ENCODE measurements at places on chromosomes 16 and 17. TPM values are rescaled to one million over a fixed set of nuclear protein-coding genes. Genes with fewer than 3 reads are reported as not detected.

- DNase-seq, result peak; percentile 17
Measured at GRCh38 chr17:78168903-78169793, 767 bp downstream of the SYNGR2 start.

- DNase-seq, result no peak
Measured at GRCh38 chr16:2698103-2698870, 16.0 kb downstream of the KCTD5 start.

DNA sequence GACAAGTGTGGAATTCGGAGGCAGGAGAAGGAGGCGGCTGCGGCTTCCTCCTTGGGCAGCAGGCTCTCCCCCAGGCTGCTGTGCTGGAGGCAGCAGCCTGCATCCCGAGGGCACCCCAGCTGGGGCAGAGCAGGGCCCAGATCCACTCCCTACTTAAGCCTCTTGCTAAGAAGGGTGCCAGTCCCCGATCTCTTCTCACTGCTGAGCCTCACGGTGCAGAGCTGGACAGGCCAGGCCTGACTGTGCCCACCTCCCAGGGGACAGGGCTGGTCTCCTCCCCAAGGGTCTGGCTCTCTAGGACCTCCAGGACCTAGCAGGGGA is 210.8 kb downstream of the NTN1 start:
- no peak for DNase-seq

GRCh38 chr17:40060887-40061608 is 1.7 kb upstream of the THRA start:
- DNase-seq, result no peak

GRCh38 chr17:57782647-57783337 is 37.7 kb upstream of the CCDC182 start:
- no peak for DNase-seq

- no peak for DNase-seq
Measured at GRCh38 chr16:63447121-63447520, 1410.9 kb upstream of the CDH8 start.

DNA sequence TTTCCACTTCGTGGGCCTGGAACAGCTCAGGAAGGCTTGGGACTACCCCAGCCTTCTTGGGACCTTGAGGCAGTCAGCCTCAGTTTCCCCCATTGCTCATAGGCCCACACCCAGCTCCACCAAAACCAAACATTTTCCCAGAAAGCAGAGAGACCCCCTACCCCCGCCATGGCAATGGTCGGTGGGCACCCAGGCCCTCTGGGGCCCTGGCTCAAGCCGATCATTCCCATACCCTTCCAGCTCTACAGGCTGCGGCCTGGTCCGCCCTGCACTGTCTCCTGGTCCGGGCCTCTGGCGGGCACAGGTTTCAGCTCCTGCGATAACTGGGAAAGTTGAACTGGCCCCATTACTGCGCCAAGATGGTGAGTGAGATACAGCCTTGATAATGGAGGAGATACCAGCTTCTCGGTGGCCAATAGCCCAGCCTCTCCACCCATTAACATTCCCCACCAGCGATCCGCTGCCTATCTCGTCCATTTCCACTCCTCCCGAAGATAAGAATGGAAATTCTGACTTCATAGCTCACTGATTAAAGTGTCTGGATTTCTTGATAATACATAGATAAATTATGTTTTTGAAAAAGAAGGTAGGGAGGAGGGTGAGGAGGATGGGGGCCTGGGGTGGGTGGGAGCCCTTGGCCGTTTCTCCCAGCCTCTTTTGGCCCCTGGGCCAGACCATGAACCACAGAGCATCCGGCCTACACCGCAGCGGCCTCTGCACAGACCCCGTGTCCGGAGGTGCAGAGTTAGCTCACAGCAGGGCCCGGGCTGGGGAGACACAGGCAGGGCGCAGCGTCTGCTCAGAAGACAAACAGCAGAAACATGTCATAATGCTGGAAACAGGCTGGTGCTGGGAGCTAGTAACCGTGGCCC is 11.6 kb downstream of the ZFPM1 start:
- no peak for DNase-seq

GRCh38 chr16:88678224-88678979 is 7.9 kb downstream of the SNAI3 start:
- DNase-seq, result no peak

DNA sequence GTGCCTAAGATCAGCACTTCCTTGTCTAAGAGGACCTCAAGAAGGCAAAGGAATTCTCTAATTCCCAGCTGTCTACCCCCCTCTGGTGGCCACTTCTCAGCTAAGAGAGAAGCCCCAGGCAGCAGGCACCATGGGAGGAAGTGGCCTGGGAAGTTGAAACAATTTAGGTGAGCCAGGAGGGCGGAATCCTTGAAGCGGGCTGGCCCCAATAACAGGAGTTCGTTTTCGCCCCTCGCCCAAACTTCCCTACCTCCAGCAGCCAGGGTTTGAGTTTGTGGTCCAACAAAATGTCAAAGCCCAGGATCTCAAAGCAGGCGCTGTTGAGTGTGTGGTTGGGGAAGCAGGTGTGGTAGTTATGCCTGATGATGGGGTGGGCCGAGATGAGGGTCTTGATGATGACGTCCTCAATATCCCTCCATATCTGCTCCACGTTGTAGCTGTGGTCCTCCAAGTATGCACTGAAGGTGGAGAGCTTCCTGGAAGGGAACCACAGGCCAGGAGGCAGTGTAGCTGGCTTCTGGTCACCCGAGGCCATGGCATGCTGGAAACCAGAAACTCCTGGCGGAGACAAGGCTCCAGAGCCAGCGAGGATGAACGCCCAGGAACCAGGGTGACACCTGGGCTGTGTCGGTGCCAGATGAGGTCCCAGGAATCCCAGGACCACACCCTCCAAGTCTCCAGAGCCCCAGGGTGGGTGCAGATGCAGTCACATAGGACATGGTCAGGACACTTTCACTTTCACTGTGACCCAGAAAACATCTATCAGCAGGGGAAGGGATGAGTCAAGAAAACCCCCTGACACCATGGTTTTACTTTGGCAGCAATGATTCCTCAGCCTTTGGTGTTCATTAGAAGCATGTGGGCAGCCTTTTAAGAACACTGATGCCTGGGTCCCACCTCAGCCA is 25.6 kb downstream of the TTLL6 start:
- peak; percentile 16 for DNase-seq

DNA sequence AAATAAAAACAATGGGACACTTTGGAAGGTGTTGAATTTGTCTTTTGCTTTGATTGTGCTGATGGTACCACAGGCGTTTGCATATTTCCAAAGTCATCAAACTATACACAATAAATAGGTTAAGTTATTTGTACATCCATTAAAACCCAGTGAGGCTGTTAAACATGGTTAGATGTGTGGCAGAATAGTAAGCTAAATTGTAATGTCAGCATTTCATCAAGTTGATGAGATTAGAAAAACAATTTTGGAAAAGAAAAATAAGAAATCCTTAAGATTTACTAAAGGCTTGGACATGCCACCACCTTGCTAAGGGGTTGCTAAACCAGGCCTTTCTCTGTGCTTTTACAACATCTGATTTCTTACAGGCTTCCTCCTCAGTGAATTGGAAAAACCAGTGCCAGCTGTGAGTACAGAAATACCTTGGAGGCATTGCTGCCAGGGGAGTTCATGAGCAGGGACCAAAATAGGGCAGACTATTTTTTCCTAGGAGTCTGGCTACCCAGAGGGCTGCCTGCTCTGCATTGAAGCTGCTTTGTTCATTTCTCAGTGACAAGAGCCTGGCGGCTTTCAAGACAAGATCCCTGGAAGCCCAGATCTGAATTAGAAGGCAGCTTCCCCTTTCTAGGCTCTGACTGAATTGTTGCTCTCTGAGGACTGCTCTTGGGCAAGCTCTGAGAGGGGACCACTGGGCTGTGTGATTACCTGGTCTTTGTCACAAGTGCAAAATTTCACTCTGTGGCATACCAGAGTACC is 43.4 kb upstream of the CA10 start:
- DNase-seq, result no peak

DNA sequence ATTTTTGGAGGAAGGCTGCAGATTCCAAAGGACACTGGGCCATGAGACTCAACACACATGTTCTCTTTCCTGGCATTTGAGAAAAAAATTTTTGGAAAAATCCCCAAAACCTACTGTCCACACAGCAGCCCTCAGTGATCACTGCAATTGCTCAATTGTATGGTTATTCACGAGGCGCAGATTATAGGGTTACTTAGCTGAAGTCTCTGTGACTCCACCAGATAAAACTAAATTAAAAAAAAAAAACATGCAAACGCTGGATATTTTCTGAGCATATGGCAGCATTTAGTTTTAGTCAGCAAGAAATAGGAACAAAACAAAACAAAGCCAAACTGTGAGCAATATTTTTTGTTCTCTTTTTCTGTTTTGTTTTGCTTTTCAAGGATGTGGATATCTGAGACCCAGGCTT is 83.8 kb upstream of the FAM20A start:
- no peak for DNase-seq

The KRTAP4-6 gene
- not detected for total RNA-seq

The KRT39 gene
- not detected for total RNA-seq

The LRRC37B gene
- total RNA-seq, result 80.1 TPM

The UTS2R gene
- total RNA-seq, result not detected
